Osteocyte (in vitro differentiated cells): ENCODE measurements at places on chromosomes 16 and 17. TPM values are rescaled to one million over a fixed set of nuclear protein-coding genes. Genes with fewer than 3 reads are reported as not detected.

DNA sequence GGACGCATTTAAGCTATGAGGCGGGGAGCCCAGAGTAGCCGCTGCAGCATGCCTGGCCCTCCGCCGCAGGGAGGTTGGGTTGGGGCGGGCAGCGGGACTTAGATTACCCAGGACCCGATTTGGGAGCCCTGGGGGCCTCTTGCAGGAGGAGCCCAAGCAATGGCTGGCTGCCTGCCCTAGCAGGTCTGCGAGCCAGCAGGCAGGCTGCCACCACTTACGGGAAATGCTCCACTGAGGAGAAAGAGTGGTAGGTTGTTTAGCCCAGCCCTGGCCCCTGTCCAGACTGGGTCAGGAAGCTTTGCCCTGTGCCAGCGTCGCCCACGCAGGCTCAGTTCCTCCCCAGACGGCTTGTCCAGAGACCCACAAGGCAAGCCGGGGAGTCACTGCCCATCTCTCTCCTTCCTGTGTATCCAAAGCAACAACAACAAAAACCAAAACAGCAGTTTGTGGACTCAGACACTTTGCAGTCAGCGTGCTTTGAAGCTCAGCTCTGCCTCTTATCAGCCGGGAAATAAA, 10.3 kb upstream of the TVP23A start:
- no peak for DNase-seq

- no peak for DNase-seq
These were observed 55.4 kb downstream of the RTN4RL1 start for GRCh38 chr17:1969712-1970111.

- no peak for DNase-seq
These were observed 35.7 kb downstream of the TMC6 start for GRCh38 chr17:78092794-78093324.

- DNase-seq, result no peak
These were observed 873 bp downstream of the NPLOC4 start for GRCh38 chr17:81635973-81636504.

TM4SF5 gene
- not detected in 2 replicates for total RNA-seq

OR1A1 gene
- total RNA-seq, result not detected in 2 replicates
